ENCODE measurements at places on chromosomes 7 and 10.
A peak's percentile ranks its signal among the peaks of the same experiment; 100 is the strongest.

GRCh38 chr7:122885583-122886356, 490 bp downstream of the CADPS2 start:
- no peak for DNase-seq

- peak; percentile 52 for DNase-seq
These were observed 685 bp downstream of the LUC7L2 start for GRCh38 chr7:139360210-139360947.

GRCh38 chr10:132489053-132489703, 48.4 kb upstream of the INPP5A start:
- peak; percentile 33 for DNase-seq

DNA sequence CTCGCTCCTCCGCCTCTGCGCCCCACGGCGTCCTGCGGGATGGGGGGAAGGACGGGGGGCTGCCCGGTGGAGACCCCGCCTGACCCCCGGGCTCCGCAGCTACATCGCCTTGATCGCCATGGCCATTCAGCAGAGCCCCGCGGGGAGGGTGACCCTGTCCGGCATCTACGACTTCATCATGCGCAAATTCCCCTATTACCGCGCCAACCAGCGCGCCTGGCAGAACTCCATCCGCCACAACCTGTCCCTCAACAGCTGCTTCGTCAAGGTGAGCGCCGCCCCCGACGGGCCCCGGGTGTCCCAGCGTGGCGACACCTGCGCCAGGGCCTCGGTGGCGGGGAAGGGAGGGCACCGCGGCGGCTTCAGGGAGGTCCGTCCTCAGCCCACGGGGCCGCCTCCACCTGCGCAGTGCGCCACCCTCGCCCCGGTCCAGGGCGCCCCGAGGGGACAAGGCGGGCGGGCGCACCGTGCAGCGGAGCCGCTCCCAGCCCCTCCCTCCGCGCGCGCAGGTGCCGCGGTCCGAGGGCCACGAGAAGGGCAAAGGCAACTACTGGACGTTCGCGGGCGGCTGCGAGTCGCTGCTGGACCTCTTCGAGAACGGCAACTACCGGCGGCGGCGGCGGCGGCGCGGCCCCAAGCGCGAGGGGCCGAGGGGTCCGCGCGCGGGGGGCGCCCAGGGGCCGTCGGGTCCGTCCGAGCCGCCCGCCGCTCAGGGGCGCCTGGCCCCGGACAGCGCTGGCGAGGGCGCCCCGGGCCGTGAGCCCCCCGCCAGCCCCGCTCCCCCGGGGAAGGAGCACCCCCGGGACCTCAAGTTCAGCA, 793 bp downstream of the FOXL3 start:
- no peak for DNase-seq

GRCh38 chr10:61899069-61899531, 2.4 kb upstream of the ARID5B start:
- DNase-seq, result no peak

DNA sequence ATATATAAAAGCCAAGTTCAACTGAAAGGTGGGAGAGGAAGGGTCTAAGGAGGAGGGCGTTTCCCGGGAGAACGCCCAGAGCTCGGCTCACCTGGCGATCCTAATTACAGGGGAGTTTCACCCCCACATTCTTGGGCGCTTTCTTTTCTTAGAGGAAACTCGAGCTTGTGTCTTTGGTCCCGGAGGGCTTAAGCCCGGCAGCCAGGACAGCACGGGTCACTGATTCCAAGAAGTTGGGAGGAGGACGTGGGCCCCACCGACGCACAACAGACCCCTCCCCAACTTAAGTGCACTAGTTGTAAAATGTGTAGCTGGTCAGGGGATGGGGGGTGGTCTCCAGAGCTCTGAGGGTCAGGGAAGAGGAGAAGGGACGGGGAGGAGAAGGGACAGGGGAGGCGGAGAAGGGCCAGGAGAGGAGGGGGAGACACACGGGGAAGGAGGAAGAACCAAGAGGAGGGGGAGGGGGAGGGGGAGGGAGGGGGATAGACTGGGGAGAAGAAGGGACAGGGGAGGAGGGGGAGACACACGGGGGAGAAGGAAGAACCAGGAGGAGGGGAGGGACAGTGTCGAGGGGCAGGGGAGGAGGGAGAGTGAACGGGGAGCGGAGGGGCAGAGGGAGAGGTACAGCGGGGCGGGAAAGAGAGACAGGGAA, 874 bp downstream of the BAIAP2L1 start:
- DNase-seq, result no peak

GRCh38 chr7:36098096-36098495, 55.0 kb upstream of the EEPD1 start:
- no peak for DNase-seq

DNA sequence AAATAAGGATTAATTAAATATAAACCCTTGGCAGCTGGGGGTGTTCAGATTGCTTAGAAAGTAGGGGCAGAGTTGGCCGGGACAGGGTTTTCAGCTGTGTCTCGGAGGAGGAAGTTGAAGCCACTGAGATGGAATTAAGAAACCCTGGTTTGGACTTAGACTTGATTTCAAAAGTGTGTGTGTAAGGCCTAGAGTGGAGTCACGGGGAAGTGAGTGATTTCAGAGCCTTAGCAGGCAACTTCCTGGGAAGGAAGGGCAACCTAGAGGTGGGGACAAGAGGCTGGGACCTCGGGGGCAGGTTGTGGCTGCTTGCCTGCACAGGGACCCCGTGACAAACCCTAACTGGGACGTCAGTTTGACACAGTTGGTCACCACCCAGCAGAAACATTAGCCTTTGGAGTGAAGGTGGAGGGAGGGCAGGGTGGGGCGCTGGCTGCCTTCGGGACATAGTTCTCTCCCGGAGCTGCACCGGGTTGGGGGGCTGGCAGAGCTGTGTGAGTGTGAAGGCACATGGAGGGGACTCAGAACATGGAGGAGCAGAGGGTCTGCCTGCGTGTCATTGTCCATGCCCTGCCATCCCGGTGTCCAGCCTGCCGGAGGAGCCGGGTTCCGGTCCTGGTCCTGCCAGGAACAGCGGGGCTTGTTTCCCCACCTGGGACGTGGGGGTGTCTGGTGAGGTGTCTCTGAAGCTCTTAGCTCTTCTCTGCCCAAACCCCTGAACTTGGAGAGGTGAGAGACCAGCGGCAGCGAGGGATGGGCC, 1.8 kb downstream of the BRI3 start:
- no peak for DNase-seq

DNA sequence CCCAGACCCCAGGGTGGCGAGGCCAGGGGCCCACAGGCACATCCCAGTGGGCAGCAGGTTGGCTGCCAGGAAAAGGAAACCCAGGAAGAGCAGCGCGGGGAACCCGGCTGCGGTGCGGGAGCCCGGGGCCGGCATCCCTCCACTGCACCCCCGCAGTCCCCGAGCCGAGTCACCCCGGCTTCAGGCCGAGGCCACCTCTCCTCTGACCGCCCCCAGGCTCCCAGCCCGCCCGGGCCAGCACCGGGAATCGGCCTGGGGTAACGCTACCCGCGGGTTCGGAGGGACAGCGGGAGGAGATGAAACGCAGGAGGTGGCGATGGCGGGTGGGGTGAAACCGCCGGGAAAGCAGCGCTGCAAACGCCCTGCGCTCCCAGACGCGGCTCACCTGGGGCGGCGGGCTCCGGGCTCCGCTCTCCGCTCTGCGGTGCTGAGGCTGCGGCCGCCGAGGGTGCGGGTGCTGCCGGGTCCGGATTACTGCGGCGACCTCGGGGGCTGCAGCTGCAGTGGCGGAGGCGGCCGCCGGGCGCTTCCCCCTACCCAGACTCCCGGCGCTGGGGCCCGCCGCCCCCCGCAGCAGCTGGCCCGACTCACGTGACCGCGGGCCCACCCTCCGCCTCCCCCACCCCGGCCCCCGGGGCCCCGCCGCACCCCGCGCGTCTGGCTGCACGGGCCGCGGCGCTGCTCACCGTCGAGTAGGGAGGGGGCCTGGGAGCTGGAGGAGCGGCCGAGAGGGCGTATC, at the start of gene SCRN1:
TSS of gene SCRN1 (minus strand) at position 545 of the 739 bp plus-strand sequence. CDS start 20,734 bp downstream, outside the sequence.
- DNase-seq, result no peak

DNA sequence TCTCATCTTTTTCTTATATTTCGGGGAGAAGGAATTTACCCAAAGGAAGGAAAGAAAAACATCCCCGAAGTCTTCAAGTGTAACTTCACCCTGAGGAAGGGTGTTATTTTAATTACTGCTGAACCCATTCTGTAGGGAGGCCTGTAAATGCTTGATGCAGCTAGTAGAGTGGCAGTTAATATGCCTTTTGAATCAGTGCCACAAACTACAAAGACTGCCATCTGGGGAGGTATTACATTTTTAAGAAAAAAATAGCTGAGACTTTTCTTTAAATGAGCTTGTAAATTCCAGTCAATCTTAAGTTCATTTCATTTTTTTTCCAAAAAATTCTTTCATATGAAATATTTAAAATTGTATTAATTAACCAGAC, 233.1 kb upstream of the FERD3L start:
- DNase-seq, result no peak

DNA sequence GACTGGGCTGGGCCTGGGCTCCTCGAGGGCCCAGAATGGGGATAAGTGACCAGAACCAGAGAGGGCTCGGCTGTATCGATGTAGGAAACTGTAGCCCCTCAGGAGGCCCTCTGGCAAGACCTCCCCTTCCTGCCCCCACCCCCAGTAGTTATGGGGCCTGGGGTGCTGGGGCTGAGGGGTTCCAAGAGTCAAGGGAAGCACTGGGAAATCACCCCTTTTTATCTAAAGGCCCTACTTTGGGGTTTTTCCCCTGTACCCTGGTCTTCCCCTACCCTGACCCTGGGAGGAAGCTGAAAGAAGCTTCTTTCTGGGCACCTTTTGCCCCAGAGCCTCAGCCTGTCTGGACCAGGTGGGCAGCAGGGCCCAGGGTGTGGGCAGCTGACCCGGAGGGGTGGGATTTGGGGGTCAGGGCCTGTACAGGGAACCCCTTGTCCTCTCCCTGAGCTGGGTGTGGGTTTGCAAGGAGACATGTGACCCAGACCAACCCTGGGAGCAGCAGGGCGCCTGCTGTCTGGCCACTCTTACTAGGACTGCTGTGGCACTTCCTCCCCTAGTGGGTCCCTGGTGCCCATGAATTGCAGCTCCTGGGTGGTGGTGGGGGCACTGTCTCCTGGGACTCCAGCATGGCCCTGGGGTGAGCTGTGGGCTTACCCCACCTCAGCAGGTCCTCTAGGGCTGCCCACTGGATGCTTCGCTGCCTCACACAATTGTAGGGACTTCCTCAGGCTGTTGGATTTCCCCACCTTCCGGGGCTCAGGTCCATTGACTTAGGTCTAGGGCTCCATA, 1.5 kb downstream of the IRF5 start:
- no peak for DNase-seq

DNA sequence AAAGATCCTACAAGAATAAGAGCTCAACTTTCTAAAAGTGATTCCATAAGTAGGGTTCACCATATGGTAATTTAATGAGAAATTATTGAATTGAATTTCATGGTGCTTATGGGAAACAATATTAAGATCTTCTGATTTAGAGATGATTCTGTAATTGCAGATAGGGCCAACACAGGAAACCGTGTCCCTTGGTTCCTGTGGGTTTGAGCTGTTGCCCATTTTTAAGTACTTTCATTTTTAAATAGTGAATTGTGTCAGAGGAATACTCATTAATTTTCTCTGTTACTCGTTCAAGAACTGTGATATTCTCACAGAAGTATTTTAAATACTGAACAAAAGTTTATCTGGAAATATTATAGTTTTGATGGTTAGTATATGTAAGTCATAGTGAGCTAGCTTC, 129.2 kb downstream of the SRI start:
- no peak for DNase-seq

DNA sequence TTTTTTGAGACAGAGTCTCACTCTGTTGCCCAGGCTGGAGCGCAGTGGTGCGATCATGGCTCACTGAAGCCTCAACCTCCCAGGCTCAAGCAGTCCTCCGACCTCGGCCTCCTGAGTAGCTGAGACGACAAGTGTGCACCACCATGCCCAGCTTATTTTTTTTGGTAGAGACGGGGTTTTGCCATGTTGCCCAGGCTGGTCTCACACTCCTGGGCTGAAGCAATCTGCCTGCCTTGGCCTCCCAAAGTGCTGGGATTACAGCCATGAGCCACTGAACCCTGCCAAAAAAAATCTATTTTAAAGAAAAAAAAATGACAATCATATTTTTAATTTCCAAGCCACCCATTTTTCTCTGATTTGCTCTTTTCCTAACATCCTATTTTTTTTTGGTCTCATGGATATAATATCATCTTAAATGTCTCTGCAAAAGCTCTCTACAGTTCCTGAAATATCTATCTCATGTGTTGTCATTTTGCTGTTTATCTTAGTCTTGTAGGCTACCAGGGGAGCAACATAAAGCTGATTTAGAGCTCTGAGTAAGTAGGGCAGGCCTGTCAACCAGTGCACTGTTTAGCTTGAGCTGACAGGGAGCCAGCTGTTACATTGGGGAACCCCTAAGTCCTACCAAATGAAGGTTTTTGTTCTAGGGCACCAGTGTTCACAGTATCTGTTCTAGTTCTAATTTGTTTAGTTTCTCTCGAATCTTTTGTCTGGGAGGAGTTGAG, 29.9 kb upstream of the HBP1 start:
- no peak for DNase-seq

- DNase-seq, result no peak
These were observed 615.8 kb downstream of the CCSER2 start for GRCh38 chr10:84944187-84944586.

Data from BJ (cell line).